HCT116 (cell line): ENCODE measurements at places on chromosomes 4 and X. TPM values are rescaled to one million over a fixed set of nuclear protein-coding genes. Genes with fewer than 3 reads are reported as not detected.

NEIL3 gene
- 18.1 TPM for total RNA-seq

DOCK11 gene
- 0.59 TPM for total RNA-seq

TIGD4 gene
- total RNA-seq, result 0.42 TPM

ATP7A gene
- 6.3 TPM for total RNA-seq

DCK gene
- total RNA-seq, result 23.0 TPM

HSFX3 gene
- 0.96 TPM for total RNA-seq

SMPX gene
- total RNA-seq, result 0.59 TPM

TEX13C gene
- total RNA-seq, result not detected

SMS gene
- total RNA-seq, result 164 TPM

RHOXF1 gene
- 0.52 TPM for total RNA-seq

STS gene
- total RNA-seq, result 0.54 TPM

GRCh38 chr4:178037459-178038214, 595.4 kb upstream of the AGA start:
- DNase-seq, result no peak

DNA sequence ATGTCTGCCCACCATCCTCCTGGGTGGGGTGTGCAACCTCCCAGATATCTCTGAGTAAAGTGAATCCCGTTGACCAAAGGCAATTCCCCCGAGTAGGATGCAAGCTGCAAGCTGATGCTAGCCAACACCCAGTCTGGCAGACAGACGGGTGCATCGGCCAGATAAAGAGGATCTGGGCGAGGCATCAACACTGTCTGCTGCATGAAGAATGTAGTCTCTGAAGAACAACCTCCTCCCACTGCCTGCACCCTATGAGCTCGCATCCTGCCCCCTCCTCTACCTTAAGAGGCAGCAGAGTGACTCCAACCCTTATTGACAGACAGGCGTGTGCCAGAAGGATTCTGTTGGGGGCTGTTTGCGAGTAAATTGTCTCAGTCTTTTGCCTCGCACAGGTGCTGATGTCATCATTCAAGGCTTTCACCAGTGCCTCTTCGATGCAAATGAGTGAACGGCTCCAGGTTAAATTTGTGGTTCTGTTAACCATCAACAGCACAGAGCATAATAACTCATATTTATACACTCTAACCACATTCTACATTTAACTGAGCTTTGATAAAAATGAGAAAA, 546.9 kb downstream of the BCOR start:
- no peak for DNase-seq

DNA sequence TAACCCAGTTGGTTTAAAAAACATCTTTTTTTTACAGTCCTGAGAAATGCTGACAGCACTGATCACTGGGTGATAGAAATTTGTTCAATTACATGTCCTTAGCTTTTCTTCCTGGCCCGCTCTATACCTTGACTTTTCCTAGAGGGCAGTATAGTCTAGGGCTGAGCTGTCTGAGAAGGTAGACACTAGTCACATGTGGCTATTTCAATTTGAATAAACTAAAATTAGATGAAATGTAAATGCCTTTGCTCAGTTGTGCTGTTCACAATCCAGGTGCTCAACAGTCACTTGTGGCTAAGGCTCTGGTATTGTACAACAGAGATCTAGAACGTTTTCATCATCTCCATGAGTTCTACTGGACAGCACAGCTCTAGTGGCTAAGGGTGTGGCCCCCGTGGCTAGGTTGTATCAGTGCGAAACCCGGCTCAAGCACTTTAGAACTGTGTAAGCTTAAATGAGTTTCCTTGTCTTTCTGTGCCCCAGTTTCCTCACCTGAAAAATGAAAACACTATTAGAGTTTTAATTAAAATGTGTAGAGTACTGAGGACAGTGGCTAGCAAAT, 111.6 kb upstream of the WDR17 start:
- DNase-seq, result no peak

- no peak for DNase-seq
Observed at GRCh38 chrX:5568934-5569333, 659.7 kb downstream of the NLGN4X start.

DNA sequence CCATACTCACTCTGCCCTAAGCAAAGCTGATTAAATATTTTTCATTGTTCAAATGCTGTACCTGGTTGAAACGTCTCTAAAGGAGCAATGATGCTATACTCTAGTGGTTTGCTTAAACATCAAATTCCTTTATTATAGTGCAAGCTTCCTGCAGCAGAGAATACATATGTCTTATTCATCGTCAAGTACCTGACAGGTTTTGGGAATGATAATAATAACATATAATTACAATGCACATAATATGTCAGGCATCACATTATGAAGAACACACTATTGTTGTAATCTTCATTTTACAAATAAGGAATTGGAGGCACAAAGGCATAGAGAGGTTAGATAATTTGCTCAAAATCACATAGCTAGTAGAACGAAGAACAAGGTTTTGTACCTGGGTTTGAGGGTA, 151.6 kb downstream of the GRIA2 start:
- DNase-seq, result no peak

DNA sequence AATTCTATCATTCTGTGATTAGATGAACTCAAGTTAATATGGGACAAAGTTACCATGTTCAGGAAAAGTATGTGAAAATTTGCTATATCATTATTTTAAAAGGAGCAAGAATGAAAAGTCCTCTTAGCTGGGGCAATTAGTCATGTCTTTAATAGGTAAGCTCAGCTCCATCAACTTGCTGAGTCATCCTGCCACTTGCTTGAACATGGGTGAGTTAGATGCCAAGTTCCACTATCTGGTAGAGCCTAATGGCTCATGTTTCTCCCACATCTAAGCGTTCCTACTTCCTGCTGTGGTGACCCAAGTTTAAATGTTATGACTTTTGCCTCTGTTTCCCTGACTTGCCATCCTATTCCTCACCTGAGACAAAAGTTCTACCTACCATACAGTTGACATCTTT, 276.8 kb downstream of the ZNF674 start:
- DNase-seq, result peak; percentile 62

DNA sequence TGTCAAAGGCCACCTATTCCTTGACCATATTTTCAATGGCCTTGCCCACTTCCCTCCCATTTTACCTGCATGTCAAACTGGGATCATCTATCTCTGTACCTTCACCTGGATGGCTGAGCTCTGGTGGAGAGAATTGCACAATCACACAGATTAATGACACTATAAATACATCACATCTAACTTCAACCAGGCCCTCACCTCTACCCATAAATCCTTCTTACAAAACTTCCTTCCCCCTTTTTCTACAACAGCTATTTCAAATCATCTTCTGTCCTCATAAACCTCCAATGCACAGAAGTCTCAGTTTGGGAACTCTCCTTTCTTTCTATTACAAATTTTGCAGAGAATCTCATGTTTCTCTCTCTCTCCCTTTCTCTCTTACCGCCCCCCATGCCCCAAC, 9.2 kb downstream of the PALLD start:
- DNase-seq, result no peak

DNA sequence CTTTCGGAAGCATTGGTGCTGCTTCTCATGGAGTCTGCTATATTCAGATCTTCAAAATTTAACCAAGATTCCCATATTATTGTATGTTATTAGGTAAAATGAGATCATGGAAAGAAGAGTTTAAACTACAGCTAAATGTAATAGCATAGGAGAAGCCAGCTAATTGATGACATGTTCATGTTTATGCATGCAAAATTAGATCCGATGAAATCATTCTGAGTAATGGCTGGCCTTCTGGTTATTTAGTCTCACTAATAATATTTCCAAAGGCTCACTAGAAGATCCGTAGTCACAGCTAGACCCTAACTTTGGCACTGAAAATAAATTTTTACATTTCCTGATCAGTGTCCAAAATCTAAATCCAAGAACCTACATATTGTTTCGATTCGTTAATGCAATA, 19.8 kb upstream of the PHKA2 start:
- DNase-seq, result no peak

GRCh38 chr4:38089961-38090360, 129.8 kb downstream of the PTTG2 start:
- no peak for DNase-seq

DNA sequence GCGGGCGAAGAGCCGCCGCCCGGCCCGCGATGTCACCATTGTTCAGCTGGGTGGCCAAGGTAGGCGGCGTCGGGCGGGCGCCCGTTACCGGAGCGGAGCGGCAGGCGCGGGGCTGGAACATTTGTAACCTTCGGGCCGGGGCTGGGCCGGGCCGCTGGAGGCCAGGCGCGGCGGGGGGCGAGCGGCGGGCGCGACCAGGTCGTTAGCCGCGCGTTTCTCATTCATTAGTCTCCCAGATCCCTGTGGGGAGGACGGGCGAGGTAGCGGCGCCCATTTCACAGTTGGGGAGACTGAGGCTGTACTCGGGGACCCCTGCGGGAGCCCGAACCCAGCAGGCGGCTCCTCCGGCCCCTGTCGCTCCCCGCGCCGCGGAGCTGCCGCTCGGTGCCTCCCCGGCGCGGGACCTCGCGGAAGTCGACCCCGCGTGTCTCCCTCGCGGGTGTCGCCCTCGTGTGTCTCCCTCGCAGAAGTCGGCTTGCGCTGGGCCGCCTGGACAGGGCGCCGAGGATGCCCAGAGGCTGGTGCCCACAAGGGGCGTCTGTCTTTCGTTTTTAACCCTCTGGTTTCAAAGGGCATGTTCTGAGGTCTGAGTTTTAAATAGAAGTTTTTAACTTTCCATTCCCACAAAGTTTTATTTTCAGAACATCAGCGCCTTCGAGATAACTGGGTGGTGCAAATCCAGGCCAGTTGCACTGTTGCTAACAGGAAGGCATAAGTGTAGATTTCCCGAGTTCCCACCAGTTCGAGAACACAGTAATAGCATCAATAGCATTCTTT, 17.5 kb downstream of the PTTG2 start:
- peak; percentile 26 for DNase-seq

GRCh38 chr4:155616117-155616516, 50.5 kb upstream of the GUCY1A1 start:
- DNase-seq, result no peak

GRCh38 chr4:107966903-107967302, 22.8 kb upstream of the HADH start:
- DNase-seq, result no peak

GRCh38 chr4:88027611-88028608, 20.5 kb downstream of the PKD2 start:
- no peak for DNase-seq

GRCh38 chr4:5784960-5785611, 74.1 kb downstream of the EVC start:
- no peak for DNase-seq

GRCh38 chr4:41883988-41884734, 51.1 kb upstream of the TMEM33 start:
- no peak for DNase-seq

DNA sequence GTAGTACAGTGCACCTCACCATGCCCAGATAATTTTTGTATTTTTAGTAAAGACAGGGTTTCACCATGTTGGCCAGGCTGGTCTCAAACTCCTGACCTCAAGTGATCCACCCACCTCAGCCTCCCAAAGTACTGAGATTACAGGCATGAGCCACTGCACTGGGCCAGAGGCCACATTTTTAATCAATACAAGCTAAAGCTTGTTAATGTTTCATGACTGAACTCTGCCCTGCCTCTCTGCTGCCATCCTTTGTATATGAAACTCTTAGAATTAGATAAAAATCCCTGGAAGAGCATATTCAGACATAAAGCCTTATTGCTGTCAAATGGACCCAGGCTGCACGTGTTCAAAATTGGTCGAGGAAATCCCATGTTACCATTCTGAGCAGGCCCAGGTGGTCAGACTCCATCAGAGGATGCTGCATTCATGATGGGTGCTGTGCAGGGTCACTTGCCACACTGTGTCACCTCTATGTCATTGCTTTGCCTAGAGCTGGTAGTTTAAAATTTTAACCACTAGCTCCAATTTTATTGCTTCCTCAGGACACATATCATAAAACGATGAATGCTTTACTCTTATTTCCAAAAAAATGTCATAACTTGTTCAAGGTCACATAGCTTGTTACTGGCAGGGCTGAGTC, 45.2 kb downstream of the LNX1 start:
- DNase-seq, result no peak

DNA sequence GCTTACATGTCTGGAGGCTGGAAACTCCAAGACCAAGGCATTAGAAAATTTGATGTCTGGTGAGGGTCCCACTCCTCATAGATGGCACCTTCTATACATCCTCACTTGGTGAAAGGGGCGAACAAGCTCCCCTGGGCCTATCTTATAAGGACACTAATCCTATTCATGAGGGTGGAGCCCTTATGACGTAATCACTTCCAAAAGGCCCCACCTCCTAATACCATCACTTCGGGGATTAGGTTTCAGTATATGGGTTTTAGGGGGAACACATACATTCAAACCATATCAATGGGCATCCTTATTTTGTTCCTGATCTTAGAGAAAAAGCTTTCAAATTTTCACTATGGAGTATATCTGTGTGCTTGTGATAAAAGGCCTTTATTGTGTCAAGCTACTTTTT, 39.0 kb upstream of the ALG13 start:
- no peak for DNase-seq

DNA sequence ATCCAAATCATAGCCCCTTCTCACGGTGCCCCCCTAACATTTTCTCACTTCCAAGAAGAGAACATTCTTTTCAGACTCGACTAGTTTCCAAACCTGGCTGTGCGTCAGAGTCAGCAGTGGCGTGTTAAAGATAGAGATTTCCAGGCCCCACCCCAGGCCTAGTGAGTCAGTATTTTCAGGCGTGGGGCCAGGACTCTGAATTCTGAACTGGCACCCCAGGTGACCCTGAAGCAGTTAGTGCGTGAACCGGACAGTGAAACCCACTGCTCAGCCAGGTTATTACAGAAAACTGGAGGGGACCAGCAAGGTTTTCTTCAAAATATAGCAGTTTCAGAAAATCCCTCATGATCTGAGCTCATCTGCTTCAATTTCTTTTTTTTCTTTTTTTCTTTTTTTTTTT, 35.0 kb upstream of the BCOR start:
- peak; percentile 48 for DNase-seq

DNA sequence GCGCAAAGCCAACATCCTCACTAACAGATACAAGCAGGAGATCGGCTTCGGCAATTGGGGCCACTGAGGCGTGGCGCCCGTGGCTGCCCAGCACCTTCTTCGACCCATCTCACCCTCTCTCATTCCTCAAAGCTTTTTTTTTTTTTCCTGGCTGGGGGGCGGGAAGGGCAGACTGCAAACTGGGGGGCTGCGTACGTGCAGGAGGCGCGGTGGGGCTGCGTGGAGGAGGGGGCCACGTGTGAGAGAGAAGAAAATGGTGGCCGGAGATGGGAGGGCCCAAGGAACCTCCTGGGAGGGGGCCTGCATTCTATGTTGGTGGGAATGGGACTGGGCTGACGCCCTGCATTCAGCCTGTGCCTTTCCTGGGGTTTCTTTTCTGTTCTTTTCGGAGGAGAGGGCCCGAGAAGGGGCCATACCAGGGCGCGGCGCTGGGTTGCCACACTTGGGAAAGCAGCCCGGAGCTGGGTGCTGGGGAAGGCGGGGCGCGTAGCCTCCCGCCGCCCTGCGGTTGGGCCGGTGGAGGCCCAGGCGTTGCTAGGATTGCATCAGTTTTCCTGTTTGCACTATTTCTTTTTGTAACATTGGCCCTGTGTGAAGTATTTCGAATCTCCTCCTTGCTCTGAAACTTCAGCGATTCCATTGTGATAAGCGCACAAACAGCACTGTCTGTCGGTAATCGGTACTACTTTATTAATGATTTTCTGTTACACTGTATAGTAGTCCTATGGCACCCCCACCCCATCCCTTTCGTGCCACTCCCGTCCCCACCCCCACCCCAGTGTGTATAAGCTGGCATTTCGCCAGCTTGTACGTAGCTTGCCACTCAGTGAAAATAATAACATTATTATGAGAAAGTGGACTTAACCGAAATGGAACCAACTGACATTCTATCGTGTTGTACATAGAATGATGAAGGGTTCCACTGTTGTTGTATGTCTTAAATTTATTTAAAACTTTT, 4.5 kb downstream of the MID1IP1 start:
- DNase-seq, result no peak
